ENCODE measurements at places on chromosomes 5 and 9. TPM values are rescaled to one million over a fixed set of nuclear protein-coding genes. Genes with fewer than 3 reads are reported as not detected.

- no peaks in the 10 kb centered on the region for H3K36me3 ChIP-seq
- H3K4me1 ChIP-seq = no peaks in the 10 kb centered on the region
- H3K27me3 ChIP-seq = peaks cover 31% of the 10 kb centered on the region
Measured at GRCh38 chr5:150278046-150278730, 11.4 kb downstream of the CAMK2A start.

The RNF180 gene
- not detected for total RNA-seq

The GPR150 gene
- total RNA-seq = 1.7 TPM

The CD14 gene
- total RNA-seq = 0.23 TPM

- DNase-seq = no peak
- H3K27ac ChIP-seq = no peak overlapping the region
- no peaks in the 10 kb centered on the region for H3K36me3 ChIP-seq
Measured at GRCh38 chr5:80963966-80964481, 3.9 kb downstream of the RASGRF2 start.

DNA sequence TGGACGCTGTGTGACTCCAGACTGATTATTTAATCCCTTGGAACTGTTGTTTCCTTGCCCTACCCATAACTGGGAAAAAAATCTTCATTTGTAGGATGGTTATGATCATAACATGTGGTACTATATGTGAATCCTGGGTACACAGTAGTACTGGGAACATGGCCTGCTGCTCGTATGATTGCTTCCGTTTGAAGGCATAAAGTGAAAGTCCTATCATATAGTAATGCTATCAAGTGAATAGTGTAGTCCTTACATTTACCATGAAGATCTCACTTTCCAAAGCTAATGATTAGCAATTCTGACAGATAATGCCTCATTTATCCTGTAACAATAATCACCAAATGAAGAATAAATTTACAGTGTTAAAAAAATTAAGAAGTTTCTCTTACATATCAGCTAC is 53.2 kb downstream of the MEF2C start:
- no peak overlapping the region for H3K4me3 ChIP-seq
- H3K4me1 ChIP-seq = peaks cover 13% of the 10 kb centered on the region
- H3K27ac ChIP-seq = no peak overlapping the region
- H3K27me3 ChIP-seq = peaks cover 3% of the 10 kb centered on the region

Measured in activated CD4-positive, alpha-beta memory T cell treated with anti-CD3 and anti-CD28 coated beads, Interleukin-2, amount 10 ng/mL, durations not matched to agents 7 days and 5 days (primary cell).